ENCODE measurements at places on chromosomes 6 and 20.

DNA sequence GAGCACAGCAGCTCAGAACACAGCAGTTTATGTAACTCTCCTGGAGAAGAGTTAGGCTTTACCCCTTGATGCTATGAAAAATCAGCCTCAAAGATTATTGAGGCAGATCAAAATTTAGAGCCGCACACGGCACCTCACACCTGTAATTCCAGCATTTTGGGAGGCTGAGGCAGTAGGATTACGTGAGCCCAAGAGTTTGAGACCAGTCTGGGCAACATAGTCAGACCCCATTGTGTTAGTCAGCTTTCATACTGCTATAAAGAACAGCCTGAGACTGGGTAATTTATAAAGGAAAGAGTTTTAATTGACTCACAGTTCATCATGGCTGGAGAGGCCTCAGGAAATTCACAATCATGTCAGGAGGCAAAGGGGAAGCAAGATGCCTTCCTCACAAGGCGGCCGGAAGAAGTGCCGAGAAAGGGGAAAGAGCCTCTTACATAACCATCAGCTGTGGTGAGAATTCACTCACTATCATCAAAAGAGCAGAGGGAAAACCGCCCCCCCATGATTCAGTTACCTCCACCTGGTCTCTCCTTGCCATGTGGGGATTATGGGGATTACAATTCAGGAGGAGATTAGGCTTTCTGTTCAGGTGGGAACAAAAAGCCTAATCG lies 87.7 kb downstream of the SGK1 start:
- no peak for DNase-seq

GRCh38 chr6:34057191-34057590 lies 88.7 kb downstream of the GRM4 start:
- no peak for DNase-seq

DNA sequence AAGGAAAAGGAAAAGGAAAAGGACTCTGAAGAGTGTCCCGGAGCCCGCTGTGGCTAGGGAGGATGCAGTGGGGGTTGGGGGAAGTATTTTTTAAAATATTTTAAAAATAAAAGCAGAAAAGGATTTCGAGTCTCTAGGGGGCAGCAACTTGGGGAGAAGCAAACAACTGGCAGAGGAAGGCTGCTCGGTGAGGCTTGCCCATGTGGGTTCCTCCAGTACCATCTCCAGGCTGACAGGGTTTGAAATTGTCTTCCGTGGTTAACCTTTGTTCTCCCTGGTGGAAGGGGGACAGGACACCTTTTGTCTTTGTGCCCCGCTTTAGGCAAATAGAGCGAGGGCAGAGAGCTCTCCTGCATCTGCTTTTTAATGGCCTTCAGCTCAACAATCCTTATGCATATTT lies 60.4 kb upstream of the SNX9 start:
- DNase-seq, result no peak

GRCh38 chr6:125957845-125958244 lies 1.3 kb downstream of the HINT3 start:
- no peak for DNase-seq

DNA sequence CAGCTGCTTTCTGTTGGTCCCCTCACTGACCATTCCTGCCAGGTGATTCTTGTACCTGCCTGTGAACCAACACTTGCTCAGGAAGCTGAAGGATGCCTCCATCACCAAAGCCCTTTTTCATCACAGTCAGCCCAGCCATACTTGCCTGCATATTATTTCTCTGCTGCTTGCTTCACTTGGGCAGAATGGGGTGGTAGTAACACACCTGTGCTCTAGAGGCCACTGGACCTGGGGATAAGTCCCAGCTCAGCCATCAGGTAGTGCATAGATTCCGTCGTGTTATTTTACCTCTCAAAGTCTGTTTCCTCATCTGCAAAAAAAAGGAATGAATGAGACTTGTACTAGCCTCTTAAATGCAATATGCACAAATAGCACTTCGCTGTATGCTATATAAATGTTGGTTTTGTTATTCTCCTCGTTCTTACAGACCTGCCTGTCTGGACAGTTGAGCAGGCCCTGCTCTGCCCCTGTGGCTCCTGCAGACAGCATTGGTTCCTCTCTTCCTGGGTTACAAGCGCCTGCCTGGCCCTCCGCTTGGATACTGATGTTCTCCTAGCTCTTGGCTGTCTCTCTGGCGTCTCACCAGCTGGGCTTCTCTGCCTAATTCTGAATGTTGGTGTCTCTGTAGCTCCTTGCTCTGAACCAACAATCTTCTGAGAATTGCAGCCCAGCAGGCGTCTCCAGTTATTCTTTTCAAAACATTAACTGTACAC lies 151.8 kb downstream of the UNC5CL start:
- DNase-seq, result no peak

- peak; percentile 64 for DNase-seq
These were observed 48.4 kb upstream of the NCOA3 start for GRCh38 chr20:47453167-47453782.
